CD8-positive, alpha-beta T cell (primary cell): ENCODE measurements at places on chromosomes 5 and 9. TPM values are rescaled to one million over a fixed set of nuclear protein-coding genes. Genes with fewer than 3 reads are reported as not detected.

- no peak for DNase-seq
These were observed 19.1 kb upstream of the ZFAND5 start for GRCh38 chr9:72383978-72384709.

- DNase-seq, result no peak
These were observed 1.1 kb downstream of the ARL15 start for GRCh38 chr5:54309276-54309675.

GRCh38 chr5:436641-436975, 6.4 kb upstream of the EXOC3 start:
- no peak for DNase-seq

GRCh38 chr5:175887463-175887862, 16.1 kb downstream of the CPLX2 start:
- no peak for DNase-seq

GRCh38 chr9:98833090-98833956, 25.9 kb downstream of the GALNT12 start:
- no peak for DNase-seq

GRCh38 chr5:15693382-15693728, 193.4 kb downstream of the FBXL7 start:
- no peak for DNase-seq

DNA sequence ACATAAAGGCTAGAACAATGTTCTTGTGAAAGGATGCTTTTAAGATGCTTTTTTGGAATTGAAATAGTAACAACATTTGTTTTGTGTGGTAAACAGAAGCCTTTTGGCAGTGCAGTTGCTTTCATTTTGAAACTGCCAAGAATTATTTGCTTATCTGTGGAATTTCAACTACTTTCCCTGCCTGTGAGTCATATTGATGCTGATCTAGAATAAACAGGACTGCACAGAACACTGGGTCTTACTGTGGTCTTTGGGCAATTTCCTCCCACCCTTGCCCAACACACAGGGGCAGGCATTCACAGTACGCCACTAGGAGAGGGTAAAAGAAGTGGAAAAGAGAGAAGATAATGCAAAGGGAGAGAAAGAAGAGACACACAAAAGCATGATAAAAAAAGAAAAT, 483.7 kb downstream of the ELAVL2 start:
- no peak for DNase-seq

GRCh38 chr5:54785729-54786591, 199.4 kb downstream of the ESM1 start:
- no peak for DNase-seq

DNA sequence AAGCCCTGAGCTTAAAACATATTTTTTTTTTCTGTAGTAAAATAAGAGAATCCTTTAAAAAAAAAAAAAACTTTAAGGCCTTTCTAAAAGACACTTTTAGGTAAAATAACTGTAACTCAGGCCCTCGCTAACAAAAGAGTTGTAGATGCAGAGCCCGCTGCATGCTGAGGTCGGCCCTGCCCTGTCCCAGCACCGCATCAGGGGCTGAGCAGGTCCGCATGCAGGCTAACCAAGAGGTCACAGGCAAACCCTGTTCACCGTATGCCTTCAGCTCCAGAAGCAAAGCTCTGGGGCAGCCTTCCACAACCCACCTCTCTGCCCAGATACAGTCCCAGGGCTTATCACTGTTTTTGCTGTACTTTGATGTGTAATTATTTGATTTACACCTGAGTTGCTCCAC, 216.1 kb downstream of the GNA14 start:
- no peak for DNase-seq

DNA sequence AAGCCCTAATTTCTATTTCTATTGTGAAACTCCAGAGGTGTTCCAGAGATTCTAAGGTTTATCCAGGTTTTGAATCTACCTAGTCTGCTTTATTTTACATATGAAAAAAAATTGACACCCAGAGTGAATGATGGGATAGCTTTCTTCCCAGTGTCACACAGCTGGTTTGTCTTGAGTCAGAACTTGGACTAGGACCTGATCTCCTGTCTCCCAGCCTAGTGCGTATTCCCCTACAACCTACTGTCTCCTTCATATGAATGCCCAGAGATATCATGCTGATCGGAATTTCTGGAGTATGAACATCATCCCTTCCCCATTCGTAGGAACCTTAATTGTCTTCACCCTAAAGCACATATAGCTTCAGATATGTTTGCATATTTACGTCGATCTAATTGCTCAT, 524.2 kb downstream of the SPATA31D1 start:
- no peak for DNase-seq

- DNase-seq, result no peak
These were observed 56.0 kb downstream of the HMCN2 start for GRCh38 chr9:130321539-130321938.

DNA sequence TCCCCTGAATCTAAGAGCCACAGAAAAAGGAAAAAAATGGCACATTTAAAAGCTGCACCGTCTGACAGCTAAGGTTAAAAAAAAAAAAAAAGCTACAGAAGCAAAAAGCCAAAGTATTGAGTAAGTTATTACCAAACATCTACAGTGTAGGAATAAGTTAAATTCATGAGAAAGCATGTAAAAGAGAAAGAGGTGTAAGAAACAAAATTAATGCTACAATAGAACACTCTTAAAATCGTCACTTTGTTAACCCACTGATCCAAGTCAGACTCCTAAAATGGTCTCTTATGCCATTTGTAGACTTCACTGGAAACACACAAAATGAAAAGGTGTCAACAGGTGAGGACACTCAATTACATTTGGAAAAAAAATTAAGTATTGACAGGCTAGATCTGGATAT, 120.2 kb downstream of the SSBP2 start:
- no peak for DNase-seq

DNA sequence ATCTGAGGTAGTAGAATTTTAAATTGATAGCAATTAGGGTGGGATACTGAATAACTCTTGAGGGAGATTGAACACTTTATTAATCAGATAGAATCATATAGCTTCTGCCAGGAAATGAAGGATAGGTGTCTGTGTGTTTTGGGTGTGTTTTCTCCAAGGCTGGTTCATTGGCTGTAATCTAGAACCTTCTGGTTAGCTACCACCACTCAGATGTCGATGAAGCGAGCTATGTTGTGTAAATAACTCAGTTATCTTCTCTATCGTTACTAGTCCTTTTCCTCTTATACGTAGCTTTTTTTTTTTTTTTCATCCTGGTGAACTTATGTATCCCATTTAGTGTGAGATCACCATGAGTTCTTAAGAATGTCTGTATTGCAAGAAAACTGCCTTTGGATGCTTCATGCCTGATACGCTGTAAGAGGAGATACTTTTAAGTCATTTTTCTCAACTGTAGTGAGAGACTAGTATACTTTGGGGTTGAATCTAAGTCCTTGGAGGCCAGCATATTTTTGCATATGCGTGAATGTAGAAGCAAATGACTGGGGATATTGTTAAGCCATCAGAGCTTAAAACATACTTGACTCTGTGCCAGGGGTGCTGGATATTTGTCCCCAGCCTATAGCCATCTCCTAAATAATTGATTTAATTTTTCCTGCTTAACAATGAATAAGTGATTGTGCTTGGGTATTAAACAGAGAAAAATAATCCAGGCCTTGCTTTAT, 2.1 kb downstream of the TNFAIP8 start:
- DNase-seq, result no peak

- no peak for DNase-seq
These were observed 138.1 kb upstream of the TLE4 start for GRCh38 chr9:79433703-79434102.

GRCh38 chr5:148145916-148146315, 22.4 kb upstream of the SPINK14 start:
- DNase-seq, result no peak

DNA sequence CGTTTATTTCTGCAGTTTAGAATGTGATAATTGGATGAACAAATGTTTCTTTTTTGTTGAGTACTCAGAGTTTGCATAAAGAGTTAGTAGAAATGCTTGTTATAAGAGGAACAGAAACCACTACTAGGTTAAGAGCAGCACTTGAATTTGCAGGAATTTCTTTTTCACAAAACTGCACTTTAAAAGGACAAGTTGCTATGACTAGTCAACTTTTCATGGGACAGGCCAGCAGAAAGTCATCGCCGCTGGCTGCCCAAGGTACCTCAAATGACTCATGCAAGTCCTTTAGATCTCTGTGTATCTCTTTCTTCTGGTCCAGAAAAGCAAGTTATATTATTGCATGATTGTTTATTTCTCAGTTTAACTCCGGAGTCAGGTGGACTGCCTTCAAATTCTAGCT, 97.3 kb upstream of the HMHB1 start:
- DNase-seq, result no peak

- DNase-seq, result no peak
These were observed 65.7 kb downstream of the EFNA5 start for GRCh38 chr5:107604990-107605389.

DNA sequence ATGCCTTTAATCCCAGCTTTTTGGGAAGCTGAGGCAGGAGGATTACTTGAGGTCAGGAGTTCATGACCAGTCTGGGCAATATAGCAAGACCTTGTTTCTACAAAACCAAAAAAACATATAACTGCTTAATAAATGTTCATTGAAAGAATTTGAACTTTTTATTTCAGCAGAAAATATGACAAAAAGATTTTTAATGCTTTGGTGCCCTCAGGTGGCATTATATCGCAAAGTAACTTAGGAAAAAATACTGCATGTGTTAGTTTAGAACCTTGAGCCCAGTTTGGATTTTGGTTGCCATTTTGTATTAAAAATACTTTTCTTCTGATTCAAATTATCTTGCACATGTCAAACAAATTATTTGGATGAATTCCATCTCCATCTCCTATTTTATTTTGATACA, 103.2 kb downstream of the GPBP1 start:
- DNase-seq, result no peak

GRCh38 chr9:20636888-20637440, 14.7 kb upstream of the MLLT3 start:
- no peak for DNase-seq

GRCh38 chr5:145946112-145946861, 9.9 kb downstream of the SH3RF2 start:
- no peak for DNase-seq

GRCh38 chr9:29511680-29512079, 1938.4 kb upstream of the C9orf72 start:
- no peak for DNase-seq

GRCh38 chr5:92567831-92568450, 1013.1 kb downstream of the NR2F1-AS1 start:
- DNase-seq, result no peak

GRCh38 chr5:89827359-89827758, 582.2 kb downstream of the CETN3 start:
- DNase-seq, result no peak

GRCh38 chr5:87115839-87116364, 151.8 kb upstream of the RASA1 start:
- no peak for DNase-seq

DNA sequence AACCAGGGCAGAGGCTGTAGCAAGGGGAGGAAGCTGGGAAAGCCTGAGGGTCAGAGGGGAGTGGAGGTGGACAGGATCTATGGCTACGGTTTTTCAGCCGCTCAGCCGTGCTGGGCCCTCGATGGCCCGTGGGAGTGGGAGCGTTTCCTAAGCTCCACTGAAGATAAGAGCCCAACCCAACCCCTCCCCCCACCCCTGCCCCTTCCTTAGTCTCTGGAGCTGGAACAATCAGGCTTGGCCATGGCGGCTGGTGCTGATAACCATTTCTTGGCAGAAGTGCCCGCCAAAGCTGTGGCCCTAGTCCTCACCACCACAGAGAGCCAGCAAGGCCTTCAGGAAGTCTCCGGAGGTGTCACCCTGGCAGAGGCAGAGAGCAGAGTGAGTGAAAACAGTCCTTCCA, 20.3 kb upstream of the TNIP1 start:
- no peak for DNase-seq

- DNase-seq, result no peak
These were observed 209.4 kb upstream of the TLE4 start for GRCh38 chr9:79362100-79363081.

DNA sequence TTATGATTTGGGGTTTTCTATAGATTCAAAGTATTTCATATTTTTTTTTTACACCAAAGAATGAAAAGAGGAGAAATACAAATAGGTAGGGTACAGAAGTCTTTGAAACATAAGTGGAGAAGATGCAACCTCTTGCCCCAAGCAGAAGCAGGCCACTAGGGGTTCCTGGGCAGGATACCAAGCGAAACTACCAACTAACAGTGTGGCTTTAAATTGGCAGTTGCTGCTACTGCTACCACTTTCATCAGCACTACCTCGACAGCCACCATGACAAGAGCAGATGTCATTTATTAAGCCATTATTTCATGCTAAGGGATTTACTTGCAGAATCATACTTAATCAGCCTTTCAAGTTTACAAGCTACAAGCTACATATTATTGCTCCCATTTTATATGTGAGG, 288.1 kb downstream of the NR3C1 start:
- DNase-seq, result no peak

DNA sequence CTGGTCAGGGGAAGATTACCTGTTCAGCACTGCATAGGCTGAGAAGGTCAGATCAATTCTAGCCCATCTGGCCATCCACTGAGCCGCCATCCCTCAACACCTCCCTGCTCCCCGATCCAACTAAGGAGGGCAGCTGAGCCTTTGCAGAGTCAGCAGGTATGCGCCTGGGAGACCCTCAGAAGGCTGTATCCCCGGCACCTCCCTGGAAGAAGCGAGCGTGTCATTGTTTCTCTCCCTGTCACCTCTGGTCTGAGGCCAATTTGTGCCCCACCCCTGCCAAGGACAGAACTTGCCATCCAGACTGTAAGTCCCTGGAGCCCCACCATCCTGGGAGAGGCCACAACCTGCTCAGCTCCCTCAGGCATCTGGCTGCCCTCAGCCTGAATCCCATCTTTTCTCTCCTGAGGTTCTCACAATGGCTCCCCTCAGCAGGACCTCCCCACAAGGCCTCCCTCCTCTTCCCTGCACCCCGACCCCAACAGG, 2.6 kb downstream of the CLTB start:
- no peak for DNase-seq

- no peak for DNase-seq
These were observed 280.7 kb downstream of the PRELID2 start for GRCh38 chr5:145554399-145554798.

- no peak for DNase-seq
These were observed 86.0 kb upstream of the FSD1L start for GRCh38 chr9:105361873-105362272.

DNA sequence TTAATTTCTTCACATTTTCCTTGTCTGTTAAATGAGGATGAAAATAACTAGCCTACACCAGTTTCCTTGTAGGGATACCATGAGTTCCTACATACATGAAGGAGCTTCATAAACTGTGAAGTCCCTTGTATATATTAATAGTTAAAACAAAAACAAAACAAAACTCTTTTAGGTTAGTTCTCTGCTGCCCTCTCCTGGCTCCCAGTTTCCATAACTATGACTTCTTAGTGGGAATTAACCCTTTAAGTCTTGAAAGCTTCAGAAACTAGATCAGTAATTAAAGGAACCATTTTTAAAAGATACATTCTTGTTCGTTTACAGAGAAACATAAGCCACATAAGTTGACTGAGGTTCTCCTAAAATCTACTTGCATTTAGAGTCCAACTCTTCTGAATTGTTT, 500.0 kb upstream of the C9orf72 start:
- DNase-seq, result no peak

The GLDC gene
- not detected for total RNA-seq

The C5orf58 gene
- not detected for total RNA-seq

The BTNL3 gene
- not detected for total RNA-seq

The ZNF782 gene
- total RNA-seq, result 2.6 TPM

The NEURL1B gene
- 0.11 TPM for total RNA-seq

The PCDHA9 gene
- total RNA-seq, result not detected

The PNPLA7 gene
- total RNA-seq, result 5.1 TPM

The SH3TC2 gene
- not detected for total RNA-seq

The GLRA1 gene
- total RNA-seq, result not detected

The PCDHB16 gene
- not detected for total RNA-seq

The PHF24 gene
- total RNA-seq, result not detected

The TOPORS gene
- 41.0 TPM for total RNA-seq

The PTPN3 gene
- not detected for total RNA-seq

The DUSP1 gene
- total RNA-seq, result 745 TPM

The LECT2 gene
- total RNA-seq, result not detected

The FYB1 gene
- total RNA-seq, result 250 TPM

The CA9 gene
- not detected for total RNA-seq
